ENCODE measurements at places on chromosomes 6 and 20. TPM values are rescaled to one million over a fixed set of nuclear protein-coding genes. Genes with fewer than 3 reads are reported as not detected.

Gene HTR1E
- total RNA-seq = not detected

Gene MTO1
- 30.0 TPM for total RNA-seq

Gene ADTRP
- total RNA-seq = 3.5 TPM

Gene PKIB
- total RNA-seq = 1.1 TPM

Gene PLG
- total RNA-seq = not detected

Gene SHLD1
- 3.1 TPM for total RNA-seq

Gene KCNK5
- not detected for total RNA-seq

Gene RNF144B
- total RNA-seq = 0.28 TPM

Gene NPEPL1
- total RNA-seq = 25.2 TPM

Gene WFDC5
- total RNA-seq = not detected

Gene PPP1R18
- total RNA-seq = 36.7 TPM

Gene RSPO3
- 17.4 TPM for total RNA-seq

Gene PKIG
- total RNA-seq = 88.0 TPM

Gene HSF2
- 20.5 TPM for total RNA-seq

Gene RRAGD
- 0.14 TPM for total RNA-seq

Gene KHDC1L
- not detected for total RNA-seq

Gene TXLNB
- total RNA-seq = 0.46 TPM

Gene GLP1R
- total RNA-seq = not detected

Gene SRSF12
- total RNA-seq = 0.09 TPM

Gene TMEM244
- total RNA-seq = not detected

Gene PCK1
- not detected for total RNA-seq

Measured in smooth muscle cell of bladder (primary cell).